ENCODE measurements at places on chromosomes 11 and 22. TPM values are rescaled to one million over a fixed set of nuclear protein-coding genes. Genes with fewer than 3 reads are reported as not detected.

Gene SPI1
- 1.6 TPM for total RNA-seq

Gene NRXN2
- 315 TPM for total RNA-seq

Gene GGTLC3
- total RNA-seq = not detected

Gene CARD16
- not detected for total RNA-seq

Gene KRTAP5-10
- not detected for total RNA-seq
